A549 treated with Mapracorat at 1 μM for 4 hours (cell line): ENCODE measurements at places on chromosomes 1 and 21. TPM values are rescaled to one million over a fixed set of nuclear protein-coding genes. Genes with fewer than 3 reads are reported as not detected.

The UBL4B gene
- not detected in 5 replicates for total RNA-seq

The GJA9 gene
- total RNA-seq, result not detected in 5 replicates

The FALEC gene
- 0.29 TPM in 1 of 5 replicates, not detected in the others for total RNA-seq

The TPM3 gene
- total RNA-seq, result 457 to 636 TPM (median 497 TPM) in 5 replicates

The FAM43B gene
- 2.9 to 5.2 TPM (median 4.3 TPM) in 5 replicates for total RNA-seq

The PSRC1 gene
- total RNA-seq, result 16.3 to 25.3 TPM (median 22.6 TPM) in 5 replicates
